ENCODE measurements at places on chromosomes 4 and X. TPM values are rescaled to one million over a fixed set of nuclear protein-coding genes. Genes with fewer than 3 reads are reported as not detected.

The PUDP gene
- 14.2 TPM for total RNA-seq

The SHROOM2 gene
- total RNA-seq = 0.72 TPM

The MAMLD1 gene
- 2.1 TPM for total RNA-seq

The ERAS gene
- total RNA-seq = 0.23 TPM

The F8A1 gene
- total RNA-seq = 122 TPM

The HSFX2 gene
- total RNA-seq = 0.26 TPM

The GPC4 gene
- total RNA-seq = 1.4 TPM

The WDR17 gene
- 4.2 TPM for total RNA-seq

All from Panc1 (cell line).